ENCODE measurements at places on chromosomes 12 and 14.

- peak; percentile 39 for DNase-seq
These were observed 4.0 kb downstream of the C1S start for GRCh38 chr12:7064516-7064915.

DNA sequence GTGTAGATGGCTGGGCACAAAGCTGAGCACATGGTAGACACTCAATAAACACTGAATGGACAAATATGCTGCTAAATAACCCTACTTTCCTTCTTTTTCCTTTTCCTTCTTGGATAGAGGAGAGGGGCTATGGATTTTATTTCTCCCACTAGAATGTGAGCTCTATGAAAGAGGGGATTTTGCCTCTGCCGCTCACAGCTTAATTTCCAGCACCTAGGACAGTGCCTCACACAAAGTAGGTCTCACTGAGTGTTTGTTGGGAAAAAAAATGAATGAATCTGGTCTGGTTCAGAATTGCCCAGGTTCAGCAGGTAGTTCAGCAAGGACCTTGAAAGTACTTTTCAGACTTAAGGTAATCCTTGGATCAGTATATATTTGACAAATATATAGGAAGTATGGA is 65.5 kb downstream of the WSCD2 start:
- no peak for DNase-seq

DNA sequence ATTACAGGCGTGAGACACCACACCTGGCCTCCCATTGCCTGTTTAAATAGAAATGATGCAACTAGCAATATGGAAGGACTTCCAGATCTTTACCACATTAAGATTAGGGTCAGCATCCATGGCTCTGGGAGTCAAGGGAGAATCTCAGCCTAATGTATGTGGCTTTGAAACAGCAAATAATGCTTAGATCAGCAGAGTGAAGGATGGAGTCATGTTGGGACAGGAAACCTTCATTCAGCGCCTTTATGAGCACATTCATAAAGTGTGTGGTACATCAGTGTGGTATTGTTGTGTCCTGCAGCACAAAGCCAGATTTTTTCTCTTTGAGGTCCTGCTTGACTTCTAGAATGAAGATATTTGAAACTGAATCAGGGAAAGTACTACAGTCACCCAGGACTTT is 15.3 kb upstream of the SPSB2 start:
- no peak for DNase-seq

- DNase-seq, result no peak
These were observed 21.2 kb downstream of the TAS2R50 start for GRCh38 chr12:10965476-10965875.

- DNase-seq, result peak; percentile 44
These were observed 752 bp downstream of the DACT1 start for GRCh38 chr14:58638231-58639197.

DNA sequence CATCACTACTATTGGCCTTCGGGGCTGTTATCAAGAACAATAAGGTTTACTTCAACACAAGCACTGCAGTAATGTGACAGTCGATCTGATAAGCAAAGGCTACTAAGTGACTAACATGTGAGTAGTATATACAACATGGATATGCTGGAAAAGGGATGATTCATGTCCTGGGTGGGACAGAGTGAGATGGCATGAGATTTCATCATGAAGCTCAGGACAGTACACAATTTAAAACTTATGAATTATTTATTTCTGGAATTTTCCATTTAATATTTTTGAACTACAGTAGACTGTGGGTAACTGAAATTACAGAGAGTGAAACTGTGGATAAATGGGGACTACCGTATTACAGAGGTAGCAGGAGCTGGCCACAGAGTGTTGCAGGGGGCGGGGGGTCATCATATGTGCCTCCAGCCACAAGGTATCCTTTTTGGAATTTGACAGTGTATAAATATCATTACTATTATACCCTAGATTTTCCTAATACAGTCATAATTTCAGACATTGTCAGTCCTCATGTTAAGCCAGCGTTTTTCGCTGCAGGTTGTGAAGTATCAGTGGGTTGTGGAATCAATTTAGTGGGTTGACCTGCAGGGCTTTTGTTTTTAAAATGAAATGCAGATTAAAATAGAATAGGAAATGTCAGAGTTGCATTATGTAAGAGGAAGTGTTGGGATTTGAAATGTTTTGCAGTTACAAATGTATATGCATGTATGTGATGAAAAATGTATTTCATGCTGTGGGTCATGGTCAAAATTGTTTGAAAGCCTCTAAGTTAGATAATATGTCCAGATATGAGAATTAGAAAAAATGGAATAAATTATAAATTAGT is 148.0 kb upstream of the NUDT4 start:
- peak; percentile 98 for DNase-seq

DNA sequence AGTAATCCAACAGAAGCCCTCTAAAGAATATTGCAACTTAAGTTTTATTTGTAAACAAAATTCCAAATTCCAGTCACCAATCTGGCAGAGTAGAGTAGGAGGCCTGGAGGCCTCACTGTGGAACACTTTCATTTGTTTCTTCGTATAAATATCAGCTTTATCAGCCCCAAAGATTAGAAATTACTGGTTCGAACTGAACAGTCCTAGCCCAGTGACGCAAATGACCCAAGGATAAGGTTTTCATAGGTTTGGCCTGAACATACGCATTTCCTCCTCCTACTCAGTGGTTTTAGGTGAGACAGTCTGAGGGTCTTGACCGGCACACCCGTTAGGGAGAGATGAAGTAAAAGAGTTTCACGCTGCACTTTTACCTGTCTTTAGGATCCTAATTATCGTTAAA is 1.7 kb downstream of the CDC42BPB start:
- DNase-seq, result peak; percentile 57

GRCh38 chr12:131189781-131190180 is 236.1 kb downstream of the ADGRD1 start:
- DNase-seq, result no peak

DNA sequence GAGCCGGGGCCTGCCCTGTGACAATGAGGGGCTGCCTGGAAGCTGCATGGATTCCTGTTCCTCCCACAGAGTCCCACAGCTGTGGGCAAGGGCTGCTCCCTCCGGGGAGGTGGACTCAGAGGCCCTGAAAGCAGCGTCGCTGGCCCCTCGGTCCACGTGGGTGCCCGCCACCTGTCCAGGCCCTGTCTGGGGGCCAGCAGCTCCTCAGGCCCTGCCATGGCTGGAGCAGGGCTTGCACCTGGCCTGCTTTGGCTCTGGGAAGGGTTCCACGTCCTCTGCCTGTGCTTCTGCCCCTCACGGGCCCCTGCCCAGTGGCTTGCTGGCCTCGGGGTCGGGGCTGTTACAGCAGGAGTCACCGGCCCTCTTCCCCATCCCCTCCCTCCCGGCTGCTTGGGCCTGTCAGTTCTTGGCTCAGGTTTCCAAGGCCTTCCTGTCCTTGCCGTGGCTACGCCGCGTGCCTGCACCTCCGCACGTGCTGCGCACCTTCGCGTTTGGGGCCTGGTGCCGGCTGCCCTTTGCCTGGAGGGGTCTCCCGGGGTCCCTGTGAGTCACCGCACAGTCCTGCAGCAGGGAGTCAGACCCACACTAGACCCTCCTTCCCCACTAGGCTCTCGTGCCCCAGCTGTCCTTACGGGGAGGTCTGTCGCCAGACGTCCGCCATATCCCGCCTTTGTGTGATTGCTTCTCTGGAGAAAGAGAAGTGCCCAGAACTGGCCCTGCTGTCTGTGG is 5.8 kb downstream of the FBRSL1 start:
- DNase-seq, result no peak

DNA sequence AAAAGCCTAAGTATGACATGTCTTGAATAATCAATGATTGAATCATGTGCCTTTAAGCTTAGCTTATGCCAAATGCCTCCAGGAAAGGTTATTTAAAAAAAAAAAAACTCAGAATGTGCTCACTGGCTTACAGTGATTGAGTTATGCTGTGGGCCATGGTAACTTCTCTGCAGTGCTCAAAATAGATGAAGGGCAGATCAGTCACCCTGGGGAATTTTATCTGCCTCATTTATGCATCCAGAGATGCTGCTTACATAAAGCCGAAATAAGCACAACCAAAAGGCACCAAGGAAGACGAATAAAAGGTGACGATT is 118.7 kb upstream of the MDM1 start:
- no peak for DNase-seq
